Sigmoid colon (tissue), 7 donors: ENCODE measurements at places on chromosomes 13 and 19. TPM values are rescaled to one million over a fixed set of nuclear protein-coding genes. Genes with fewer than 3 reads are reported as not detected.

NAPSA gene
- total RNA-seq = not detected

RNF113B gene
- total RNA-seq = not detected

HSPH1 gene
- 41.5 TPM for total RNA-seq

PODNL1 gene
- total RNA-seq = not detected

NALCN gene
- 0.71 TPM for total RNA-seq

CDX2 gene
- total RNA-seq = not detected

RASIP1 gene
- total RNA-seq = 4.9 TPM

PSG6 gene
- total RNA-seq = not detected

HRC gene
- 1.1 TPM for total RNA-seq

ZNF223 gene
- 5.0 TPM for total RNA-seq

ADAT3 gene
- 0.71 TPM for total RNA-seq

ATP4A gene
- not detected for total RNA-seq

TMEM59L gene
- total RNA-seq = 0.82 TPM

DNA sequence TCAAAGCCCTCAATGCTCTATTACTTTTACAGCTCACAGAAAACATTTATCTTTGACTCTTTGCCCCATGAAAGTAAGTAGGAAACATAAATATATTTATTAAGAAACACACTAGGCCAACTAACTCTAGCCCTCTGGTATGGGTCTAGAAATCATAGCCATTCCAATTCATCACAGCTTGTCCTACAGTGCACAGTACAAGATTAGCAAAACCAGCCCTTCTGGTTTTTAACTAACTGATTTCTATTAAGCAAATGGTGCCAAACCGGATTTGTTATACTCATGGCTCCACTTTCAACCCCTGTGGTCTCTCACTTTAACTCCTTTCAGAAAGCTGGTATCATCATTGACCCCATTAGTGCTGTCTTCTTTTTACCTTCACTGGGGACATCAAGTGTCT is 5.6 kb upstream of the LRRC63 start:
- DNase-seq = no peak

DNA sequence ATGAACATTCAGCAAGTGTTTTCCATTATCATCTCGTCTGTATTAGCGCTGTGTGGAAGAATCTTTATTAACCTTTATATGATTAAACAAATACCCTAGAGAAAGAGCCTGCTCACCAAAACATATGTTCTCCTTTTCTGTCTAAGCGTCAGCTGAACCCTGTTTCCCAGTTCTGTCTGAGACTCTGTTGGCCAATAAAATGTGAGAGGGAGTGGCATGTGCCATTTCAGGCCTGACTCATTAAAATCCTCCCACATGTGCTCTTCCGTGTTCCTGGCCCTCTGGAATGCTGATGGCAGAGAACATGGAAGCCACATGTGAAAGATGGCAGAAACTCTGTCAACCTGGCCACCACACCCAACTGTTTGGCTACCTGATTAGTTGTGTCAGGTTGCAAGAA is 181.9 kb upstream of the EDNRB start:
- no peak for DNase-seq

DNA sequence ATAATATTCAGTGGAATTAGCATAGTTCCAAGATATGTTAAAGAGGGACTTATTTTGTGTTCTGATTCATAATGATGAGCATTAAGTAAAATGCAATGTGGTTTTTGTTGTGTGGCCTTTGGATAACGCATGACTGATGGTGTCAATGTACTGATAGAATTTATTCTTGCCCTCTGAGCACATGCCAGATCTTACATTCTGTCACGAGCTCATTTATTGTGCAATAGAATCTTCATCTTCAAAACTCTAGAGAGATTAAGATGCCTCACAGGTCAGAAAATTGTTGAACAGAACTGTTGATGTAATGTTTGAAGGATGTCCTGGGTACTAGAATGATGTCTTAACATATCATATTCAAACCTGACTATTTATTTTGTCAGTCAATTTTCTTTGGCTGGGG is 148.0 kb upstream of the HTR2A start:
- DNase-seq = no peak

DNA sequence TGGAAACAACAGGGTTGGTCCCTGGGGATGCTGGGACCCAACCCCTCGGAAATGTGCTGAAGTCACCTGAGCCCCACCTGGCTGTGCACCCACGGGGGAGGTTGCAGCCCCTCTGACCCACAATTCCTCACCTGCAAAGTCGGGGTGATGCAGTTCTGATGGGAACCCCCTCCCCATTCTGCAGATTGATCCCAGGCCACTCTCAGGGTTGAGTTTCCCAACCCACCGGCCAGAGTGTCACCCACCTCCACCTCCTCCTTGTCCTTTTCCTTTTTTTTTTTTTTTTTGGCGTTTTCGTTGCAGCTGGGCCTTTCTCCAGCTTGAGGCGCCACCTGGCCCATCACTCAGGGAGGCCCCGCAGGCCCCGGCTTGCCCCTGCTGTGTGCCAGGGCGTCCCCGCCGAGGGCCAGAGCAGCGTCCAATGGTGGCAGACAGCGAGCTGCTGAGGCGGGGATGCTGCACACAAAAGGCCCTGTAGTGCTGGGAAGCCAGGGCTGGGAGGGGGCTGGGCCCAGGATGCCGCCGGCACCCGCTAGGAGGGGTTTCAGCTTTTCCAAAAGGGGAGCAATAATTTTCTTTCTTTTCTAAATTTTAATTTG is 4.6 kb downstream of the PIK3R2 start:
- no peak for DNase-seq

DNA sequence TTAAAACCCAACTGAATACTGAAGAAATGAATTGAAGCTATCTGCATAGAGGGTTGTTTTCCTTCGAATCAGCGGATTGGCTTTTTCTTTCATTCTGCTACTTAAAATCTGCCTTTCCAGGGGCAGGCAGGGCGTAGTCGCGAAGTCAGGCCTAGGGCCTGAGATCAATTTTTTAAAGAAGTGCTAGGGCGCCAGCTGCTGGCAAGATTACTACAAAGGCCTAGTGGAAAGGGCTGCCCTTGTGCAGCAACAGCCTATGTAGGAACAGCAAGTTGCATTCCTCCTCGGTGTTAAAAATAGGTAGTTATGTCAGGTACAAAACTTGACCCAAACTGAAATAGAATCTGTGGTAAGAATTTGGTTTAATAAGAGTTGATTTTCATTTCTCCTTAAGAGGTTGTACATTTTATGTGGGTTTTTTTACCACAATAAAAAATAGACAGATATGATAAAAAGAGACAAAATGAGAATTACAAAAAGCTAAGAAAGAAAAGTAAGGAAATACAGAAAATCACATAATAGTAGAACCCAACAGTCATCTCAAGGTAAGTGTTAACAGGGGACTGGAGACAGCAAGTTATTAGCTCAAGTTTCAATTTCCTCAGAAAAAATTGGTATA is 9.5 kb upstream of the URAD start:
- no peak for DNase-seq

GRCh38 chr13:49457221-49457620 is 13.1 kb downstream of the SETDB2 start:
- DNase-seq = no peak

GRCh38 chr13:75468098-75468497 is 13.9 kb downstream of the TBC1D4 start:
- DNase-seq = no peak

GRCh38 chr13:45055902-45056648 is 64.2 kb upstream of the GTF2F2 start:
- peak; percentile 81 for DNase-seq

GRCh38 chr19:57192993-57193392 is 1.7 kb downstream of the ZNF264 start:
- no peak for DNase-seq

DNA sequence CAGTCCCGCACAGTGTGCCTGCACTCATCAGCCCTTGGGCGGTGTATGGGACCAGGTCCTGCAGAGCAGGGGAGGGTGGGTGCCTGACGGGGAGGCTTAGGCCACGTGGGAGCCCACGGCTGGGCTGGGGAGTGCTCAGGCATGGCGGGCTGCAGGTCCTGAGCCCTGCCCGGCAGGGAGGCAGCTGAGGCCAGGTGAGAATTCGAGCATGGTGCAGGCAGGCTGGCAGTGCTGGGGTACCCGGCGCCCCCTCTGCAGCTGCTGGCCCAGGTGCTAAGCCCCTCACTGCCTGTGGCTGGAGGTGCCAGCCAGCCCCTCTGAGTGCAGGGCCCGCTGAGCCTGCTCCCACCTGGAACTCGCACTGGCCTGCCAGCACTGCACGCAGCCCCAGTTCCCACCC is 630.9 kb upstream of the PCDH20 start:
- DNase-seq = no peak

DNA sequence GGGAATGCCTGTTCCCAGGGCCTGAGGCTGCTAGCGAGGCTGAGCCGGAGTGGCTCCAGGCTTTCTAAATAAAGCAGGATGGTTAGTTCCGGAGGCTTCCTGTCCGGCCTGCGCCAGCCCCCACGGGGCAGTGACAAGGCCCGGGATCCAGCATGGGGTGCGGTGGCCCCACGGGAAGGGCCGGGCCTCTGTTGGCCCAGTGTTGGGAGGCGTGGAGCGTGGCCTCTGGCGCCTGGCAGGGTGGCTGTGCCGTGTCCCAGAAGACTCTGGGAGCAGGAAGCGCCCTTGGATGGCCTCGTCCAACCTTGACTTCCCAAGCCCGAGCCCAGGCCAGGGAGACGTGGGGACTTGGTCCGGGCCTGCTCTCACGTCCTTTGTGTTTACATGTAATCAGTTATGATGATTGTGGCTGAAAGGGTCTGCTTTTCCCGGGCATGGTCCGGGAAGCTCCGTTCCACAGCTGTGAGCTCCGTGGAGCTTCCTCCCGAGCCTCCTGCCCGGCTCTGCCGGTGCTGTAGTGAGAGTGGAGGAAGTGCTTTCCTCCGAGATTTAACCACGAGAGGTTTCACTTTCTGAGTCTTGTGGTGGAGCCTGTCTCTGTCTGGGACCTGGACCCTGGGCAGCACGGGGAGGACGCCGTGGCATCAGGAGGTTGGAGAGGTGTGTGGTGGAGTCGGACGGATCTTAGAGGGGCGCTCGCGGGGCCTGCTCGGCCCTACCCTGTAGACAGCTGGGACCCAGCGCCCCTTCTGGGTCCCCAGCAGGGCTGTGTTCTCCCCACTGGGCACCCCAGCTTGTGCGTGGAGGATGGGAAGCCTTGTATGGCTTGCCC is 4.6 kb downstream of the GNA11 start:
- DNase-seq = peak; percentile 83

DNA sequence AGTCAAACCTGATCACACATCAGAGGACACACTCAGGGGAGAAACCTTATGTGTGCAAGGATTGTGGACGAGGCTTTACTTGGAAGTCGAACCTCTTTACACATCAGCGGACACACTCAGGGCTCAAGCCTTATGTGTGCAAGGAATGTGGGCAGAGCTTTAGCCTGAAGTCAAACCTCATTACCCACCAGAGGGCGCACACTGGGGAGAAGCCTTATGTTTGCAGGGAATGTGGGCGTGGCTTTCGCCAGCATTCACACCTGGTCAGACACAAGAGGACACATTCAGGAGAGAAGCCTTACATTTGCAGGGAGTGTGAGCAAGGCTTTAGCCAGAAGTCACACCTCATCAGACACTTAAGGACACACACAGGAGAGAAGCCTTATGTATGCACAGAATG is 8.2 kb upstream of the ZNF527 start:
- DNase-seq = no peak

GRCh38 chr13:108194435-108194936 is 20.9 kb downstream of the LIG4 start:
- DNase-seq = no peak

- DNase-seq = no peak
Measured at GRCh38 chr13:98368019-98368418, 190.9 kb upstream of the RNF113B start.

GRCh38 chr13:40908546-40908945 is 110.6 kb downstream of the ELF1 start:
- DNase-seq = no peak

DNA sequence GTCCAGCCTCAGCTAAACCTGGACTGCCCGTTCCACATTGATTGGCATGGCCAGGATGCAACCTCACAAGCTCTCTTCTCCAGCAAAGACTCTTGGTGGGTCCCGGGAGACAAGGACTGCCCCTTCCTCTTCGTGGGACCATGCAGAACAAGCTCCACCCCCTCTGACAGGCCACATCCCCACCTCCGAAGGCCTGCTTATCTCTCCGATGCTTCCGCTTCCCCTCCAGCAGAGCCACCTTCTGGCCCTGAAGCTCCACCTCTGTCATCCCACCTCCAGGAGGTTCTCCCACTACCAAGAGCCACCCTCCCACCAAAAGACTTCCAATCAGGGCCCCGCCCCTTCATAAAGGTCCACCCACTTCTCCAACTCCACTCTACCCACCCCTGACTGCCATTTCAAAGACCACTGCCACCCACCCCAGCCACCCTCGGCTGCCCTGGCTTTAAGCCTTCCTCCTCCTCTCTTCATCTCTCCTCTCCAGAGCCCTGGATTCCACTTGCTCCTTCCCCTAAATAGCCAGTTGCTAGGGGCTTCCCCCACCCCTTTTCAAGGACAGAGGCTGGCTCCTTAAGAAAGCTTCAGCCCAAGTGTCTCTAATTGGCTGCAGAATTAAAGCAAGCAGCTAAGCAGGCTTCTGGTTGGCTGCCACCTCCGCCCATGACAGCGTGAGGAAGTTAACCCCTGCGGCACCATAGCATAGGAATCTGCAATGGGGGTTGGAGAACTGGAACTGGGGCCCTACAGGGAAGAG is 9.9 kb downstream of the LRFN1 start:
- no peak for DNase-seq

DNA sequence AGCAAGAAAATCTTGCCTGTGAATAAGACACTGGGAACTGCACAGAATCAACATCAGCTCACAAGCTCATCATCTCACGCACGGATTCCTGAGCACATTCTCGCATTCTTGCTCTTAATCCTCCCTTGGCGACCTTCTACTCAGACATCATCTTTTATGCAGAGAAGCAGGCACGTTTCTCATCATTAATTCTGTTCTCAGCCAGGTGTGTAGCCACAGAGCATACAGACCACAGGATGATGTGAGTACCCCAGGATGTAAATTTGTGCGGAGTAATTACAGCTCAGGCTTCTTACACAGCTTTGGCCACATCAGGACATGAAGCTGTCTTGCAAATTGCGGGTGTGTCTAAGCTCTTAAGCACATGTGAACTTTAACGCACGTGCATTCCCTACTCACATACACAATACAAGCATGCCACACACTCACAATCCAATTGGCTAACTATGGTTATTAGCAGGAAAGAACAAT is 36.5 kb upstream of the SACS start:
- DNase-seq = no peak

DNA sequence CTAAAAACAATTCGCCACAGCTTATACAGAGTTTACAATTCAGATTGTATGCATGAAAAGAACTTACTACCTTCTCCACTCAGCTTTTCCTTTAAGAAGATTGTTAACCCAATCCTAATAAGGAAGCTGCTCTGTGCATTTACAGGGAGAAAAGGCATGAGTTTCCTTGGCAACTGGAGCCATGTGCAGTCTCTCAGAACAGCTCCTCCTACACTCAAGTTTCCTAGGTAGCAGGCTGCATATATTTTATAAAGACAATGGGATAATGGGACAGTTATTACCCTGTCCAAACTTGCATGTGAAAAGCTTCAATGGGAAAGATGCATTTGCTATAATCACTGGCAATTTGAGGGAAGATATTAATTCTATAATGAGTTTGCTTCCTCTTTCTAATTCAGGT is 125.5 kb upstream of the TRPC4 start:
- DNase-seq = no peak
